Activated CD4-positive, alpha-beta T cell treated with anti-CD3 and anti-CD28 coated beads for 36 hours (primary cell): ENCODE measurements at places on chromosomes 11 and 22.
A peak's percentile ranks its signal among the peaks of the same experiment; 100 is the strongest.

- DNase-seq = no peak
Measured at GRCh38 chr11:34546511-34547209, 33.1 kb upstream of the ELF5 start.

GRCh38 chr11:67614730-67615714, 8.3 kb downstream of the NDUFV1 start:
- peak; percentile 85 for DNase-seq

GRCh38 chr11:122308226-122308625, 192.2 kb upstream of the BLID start:
- DNase-seq = no peak

DNA sequence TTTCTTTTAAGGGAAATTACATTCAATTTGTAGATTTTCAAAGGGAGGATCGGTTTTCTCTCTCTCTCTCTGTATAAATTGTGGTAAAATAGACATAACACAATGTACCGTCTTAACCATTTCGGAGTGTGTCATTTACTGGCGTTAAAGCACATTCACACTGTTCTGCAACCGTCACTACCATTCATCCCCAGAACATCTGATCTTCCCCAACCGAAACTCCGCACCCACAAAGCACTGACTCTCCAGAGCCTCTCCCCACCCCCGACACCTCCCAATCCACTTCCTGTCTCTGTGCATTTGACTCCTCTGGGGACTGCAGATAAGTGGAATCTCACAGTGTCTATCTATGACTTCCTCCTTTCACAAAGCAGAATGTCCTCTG, 15.9 kb upstream of the GRAMD4 start:
- peak; percentile 91 for DNase-seq

- DNase-seq = no peak
Measured at GRCh38 chr11:57547854-57548377, 10.5 kb downstream of the SMTNL1 start.

- DNase-seq = no peak
Measured at GRCh38 chr11:12285811-12286222, 91.6 kb upstream of the PARVA start.

DNA sequence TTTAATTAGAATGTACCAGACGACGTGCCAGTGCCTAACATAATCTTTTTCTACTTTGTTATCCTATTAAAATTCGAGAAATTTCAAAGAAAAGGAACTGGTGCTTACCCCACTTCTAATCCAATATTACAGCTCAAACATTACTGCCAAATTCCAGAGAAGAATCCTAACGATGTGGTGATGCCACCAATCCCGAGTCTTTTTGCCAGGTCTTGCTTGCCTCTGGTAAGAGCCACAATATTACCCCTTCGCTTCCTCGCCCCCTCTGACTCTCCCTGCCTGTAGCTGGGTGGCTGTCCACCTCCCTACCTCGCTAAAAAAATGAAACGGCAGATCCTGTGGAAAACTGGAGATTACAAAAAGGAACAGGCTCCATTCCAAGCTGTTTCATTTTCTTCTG, 49.4 kb upstream of the TBCEL start:
- DNase-seq = no peak

GRCh38 chr11:105903113-105903512, 118.9 kb downstream of the MSANTD4 start:
- DNase-seq = no peak

GRCh38 chr11:114150671-114151070, 91.2 kb downstream of the ZBTB16 start:
- DNase-seq = no peak

- DNase-seq = no peak
Measured at GRCh38 chr11:5178046-5178837, 22.2 kb downstream of the OR51V1 start.

DNA sequence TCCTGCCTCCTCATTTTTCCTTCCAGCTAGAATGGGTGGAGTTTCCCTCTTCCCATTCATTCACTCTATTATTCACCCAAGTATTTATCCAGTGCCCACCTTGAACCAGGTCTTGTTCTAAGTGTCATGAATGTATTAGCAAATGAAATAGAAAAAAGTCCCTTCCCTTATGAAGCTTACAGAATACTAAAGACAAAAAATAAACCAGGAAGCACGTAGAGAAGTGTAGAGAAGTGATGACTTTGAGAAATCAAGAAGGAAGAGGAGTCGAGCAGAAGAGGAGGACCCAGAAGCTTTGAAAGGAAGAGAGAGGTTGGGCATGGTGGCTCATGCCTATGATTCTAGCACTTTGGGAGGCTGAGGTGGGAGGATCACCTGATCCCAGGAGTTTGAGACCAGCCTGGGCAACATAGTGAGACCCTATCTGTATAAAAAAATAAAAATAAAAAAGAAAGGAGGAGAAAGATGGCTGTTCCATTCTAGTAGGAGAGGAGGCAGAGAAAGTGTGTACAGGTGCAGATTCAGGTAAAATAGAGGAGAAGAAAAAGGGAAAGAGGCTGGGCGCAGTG, 17.1 kb upstream of the SYVN1 start:
- no peak for DNase-seq
